ENCODE measurements at places on chromosomes 6 and 20.

DNA sequence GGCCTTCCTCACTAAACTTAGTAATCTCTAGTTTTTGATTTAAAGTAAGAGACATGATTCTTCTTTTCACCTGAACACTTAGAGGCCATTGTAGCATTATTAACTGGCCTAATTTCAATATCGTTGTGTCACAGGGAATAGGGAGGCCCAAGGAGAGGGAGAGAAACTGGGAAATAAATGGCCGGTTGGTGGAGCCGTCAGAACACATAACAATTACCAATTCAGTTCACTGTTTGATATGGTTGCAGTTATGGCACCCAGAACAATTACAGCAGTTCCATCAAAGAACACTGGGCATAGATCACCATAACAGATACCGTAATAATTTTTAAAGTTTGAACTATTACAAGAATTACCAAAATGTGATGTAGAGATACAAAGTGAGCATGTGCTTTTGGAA, 9.1 kb upstream of the GLYATL3 start:
- no peak for DNase-seq

GRCh38 chr20:51143652-51144051, 120.7 kb upstream of the KCNG1 start:
- DNase-seq = no peak

DNA sequence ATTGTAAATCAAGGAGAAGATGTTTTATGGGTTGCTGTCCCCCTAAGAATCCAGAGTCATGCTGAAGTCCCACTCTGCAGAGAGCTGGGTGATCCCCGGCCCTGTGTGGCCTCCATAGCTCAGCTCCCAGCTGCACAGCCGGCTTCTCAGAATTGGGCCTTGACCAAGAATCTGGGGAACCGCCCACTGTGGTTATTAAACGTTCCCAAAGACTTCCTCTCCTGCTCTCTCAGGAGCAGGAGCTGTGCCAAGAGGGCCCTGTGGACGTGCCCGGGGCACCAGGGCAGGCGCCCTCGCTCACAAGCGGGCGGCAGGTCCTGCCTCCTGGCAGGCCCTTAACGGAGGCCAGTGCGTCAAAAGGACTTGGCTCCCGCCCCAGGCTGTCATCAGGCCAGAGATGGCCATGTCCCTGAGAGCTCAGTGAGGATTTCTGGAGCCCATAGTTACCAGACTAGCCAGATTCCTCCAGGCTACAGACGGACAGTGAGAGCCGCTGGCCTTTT, 30.4 kb downstream of the ZC3H12D start:
- DNase-seq = peak; percentile 98

- no peak for DNase-seq
Measured at GRCh38 chr20:43893930-43894329, 20.7 kb upstream of the TOX2 start.

DNA sequence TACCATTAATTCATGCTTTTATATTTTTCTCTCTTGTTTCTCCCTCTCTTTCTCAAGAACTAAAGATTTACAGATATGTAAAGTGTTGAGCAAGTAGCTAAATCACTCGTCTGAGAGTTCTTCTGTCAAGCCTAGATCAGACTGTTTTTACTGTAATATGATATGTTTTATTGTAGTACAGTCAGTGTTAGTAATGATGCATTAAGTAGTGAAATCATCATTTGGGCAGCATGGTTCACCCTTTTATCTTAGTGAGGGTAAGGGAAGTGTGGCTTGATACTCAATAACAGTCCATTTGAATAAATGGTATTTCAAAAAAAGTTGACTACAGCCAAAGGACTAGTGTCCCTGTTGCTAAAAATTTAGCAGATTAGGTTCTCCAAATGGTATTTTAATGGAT, 9.2 kb downstream of the CYB5R4 start:
- no peak for DNase-seq

DNA sequence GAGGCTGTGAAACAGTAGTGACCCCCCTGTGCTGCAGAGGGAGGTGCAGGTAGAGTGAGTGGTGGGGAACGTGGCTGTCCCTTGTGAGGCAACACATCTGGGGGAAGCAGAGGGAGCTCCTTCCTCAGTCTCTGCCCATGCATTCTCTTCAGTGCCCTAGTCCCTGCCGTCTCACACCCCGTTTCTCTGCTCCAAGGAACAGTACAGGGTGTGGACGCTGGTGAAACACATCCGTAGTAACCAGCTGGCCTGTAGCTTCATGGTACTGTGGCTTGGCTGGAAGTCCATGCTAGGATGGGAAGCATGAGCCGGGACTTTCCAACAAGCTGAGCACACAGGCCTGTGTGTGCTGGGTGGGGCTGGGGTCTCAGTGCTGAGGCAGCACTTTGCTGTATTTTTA, 25.4 kb upstream of the CST3 start:
- no peak for DNase-seq

DNA sequence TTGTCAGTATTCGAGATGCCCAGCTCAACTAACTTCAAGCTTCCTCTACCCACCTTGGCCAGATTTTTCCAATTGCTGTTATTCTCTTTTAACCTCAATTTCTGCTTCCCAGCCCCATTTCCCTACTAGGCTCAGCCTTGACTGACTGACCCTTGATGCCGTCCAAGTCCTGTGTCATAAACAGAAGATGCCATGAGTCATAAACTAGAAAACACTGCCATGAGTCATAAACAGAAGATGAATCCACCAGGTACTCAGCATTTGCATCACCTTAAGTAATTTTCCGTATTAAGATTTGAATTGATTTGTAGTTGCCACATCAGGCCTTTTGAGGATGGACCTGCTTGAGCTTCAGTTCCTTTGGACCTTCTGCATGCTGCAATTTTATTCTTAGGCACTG, 123.8 kb downstream of the FAM83B start:
- no peak for DNase-seq

DNA sequence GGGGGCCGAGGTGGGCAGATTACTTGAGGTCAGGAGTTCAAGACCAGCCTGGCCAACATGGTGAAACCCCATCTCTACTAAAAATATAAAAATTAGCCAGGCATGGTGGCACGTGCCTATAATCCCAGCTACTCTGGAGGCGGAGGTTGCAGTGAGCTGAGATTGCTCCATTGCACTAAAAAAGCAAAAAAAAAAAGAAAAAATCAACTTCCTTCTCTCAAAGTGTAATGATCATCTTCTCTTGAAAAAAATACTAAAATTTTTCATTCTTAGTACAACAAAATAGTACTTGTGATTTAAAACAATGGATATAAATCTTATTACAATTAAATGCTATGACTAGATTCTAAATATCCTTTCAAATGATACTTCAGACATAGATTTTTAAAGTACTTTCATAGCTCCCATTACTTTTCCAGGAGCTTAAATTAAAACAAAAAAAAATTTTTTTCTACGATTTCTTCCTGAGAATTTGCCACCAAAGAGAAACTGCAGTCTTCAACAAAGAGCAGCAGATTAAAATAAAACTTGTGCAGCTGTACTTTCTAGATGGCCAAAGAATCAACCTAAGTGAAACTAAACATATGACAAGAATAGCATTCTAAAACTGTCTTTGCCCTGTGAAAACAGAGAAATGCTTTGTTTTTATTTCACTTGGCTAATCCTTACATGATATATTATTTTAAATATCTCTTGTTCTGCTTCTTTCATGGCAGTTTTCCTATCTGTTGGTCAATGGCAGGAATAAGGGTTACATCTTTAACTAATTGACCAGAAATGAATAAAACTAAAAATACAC, 75.2 kb downstream of the MAP3K5 start:
- no peak for DNase-seq

DNA sequence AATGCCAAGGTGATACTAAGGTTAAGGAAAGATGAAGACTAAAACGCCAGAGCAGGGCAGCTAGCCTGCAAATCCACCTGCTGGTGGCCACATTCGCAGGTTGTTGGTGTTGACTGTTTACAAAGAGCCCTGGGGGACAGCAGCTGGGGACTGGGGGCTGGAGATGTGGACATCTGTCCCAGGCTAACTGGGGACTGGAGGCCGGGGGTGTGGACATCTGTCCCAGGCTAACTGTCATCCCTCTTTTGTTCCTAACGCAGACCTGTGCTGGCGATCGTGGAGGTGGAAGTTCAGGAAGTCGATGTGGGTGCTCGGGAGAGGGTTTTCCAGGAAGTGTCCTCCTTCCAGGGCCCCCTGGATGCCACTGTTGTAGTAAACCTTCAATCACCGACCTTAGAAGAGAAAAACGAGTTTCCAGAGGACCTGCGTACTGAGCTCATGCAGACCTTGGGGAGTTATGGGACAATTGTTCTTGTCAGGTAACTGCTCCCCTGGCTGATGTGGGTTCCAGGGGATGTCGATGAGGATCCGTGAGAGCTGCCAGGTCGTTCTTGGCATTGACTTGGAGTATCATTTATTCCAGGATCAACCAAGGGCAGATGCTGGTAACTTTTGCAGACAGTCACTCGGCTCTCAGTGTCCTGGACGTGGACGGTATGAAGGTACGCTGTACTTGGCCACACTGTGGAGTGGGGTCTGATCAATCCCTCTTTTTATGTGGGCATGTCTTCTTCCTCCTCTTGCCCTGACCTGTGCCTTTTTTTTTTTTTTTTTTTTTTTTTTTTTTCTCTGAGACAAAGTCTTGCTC, 87.0 kb downstream of the SERAC1 start:
- DNase-seq = no peak

GRCh38 chr20:59672576-59672975, 68.2 kb downstream of the PHACTR3 start:
- peak; percentile 45 for DNase-seq

DNA sequence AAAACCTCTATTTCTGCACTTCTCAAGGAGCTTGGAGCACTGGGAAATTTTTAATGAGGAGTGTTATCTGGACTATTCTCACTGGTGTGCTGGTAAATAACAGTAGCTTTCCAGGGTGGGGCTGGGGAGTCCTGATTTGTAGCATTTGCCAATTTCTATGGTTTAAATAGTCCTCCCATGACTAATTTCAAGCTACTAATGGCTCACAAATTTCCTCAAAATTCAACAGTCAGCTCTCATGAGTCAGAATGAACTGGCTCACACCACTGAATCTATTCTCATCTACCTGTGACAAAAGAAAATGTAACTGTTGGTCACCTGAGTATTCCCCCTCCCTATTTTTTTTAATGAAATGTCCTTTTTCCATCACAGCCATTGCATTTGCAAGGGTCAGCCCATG, 449.6 kb downstream of the KIF16B start:
- no peak for DNase-seq

- no peak for DNase-seq
Measured at GRCh38 chr20:47606983-47607613, 105.4 kb downstream of the NCOA3 start.

DNA sequence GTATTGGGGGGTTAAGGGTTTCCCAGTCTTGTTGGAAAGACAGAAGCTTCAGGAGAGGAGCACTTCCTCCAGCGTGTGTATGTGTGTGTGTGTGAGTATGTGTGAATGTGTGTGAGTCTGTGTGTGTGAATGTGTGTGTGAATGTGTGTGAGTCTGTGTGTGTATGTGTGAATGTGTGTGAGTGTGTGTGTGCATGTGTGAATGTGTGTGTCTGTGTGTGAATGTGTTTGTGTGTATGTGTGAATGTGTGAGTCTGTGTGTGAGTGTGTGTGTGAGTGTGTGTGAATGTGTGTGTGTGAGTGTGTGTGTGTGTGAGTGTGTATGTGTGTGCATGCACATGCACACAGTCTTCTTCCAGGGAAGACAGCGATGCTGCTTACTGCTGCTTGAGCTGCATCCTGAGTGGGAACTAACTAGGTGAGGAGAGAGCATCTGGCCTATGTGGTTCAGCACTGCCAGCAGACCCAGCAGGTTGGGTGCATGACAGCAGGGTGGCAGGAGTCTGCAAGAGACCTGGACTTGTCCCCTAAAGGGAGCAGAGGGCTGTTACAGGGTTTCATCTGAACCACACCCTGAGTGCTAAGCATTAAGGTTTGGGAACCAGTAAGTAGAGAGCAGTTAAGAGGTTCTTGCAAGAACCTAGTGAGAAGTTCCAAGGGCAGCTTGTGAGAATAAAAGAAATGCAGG, 22.7 kb upstream of the CCND3 start:
- peak; percentile 24 for DNase-seq

GRCh38 chr6:107266563-107266962, 151.2 kb upstream of the BEND3 start:
- no peak for DNase-seq

DNA sequence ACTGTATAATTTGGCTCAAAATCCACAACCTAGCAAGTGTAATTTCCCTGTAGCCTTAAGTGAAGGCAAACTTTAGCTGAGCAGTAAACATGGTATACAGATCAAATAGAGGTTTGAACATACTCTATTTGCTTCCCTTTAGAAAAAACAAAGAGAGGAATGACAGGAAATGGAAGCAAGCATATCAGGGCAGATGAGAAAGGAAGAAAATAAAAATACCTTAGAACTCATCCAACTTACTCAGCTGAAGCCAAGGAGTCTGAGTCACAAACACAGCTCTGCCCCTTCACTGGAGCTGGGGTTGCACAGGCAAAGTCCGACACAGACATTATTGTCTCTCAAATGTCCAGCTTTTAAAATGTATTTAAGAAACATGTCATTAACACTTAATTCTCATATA, 379.9 kb upstream of the IRAK1BP1 start:
- no peak for DNase-seq

- no peak for DNase-seq
Measured at GRCh38 chr6:133034509-133035206, 206.5 kb upstream of the EYA4 start.

- DNase-seq = no peak
Measured at GRCh38 chr6:133811557-133811956, 77.4 kb upstream of the TCF21 start.

All from coronary artery (tissue), 2 donors.